ENCODE measurements at places on chromosomes 2 and 18.

DNA sequence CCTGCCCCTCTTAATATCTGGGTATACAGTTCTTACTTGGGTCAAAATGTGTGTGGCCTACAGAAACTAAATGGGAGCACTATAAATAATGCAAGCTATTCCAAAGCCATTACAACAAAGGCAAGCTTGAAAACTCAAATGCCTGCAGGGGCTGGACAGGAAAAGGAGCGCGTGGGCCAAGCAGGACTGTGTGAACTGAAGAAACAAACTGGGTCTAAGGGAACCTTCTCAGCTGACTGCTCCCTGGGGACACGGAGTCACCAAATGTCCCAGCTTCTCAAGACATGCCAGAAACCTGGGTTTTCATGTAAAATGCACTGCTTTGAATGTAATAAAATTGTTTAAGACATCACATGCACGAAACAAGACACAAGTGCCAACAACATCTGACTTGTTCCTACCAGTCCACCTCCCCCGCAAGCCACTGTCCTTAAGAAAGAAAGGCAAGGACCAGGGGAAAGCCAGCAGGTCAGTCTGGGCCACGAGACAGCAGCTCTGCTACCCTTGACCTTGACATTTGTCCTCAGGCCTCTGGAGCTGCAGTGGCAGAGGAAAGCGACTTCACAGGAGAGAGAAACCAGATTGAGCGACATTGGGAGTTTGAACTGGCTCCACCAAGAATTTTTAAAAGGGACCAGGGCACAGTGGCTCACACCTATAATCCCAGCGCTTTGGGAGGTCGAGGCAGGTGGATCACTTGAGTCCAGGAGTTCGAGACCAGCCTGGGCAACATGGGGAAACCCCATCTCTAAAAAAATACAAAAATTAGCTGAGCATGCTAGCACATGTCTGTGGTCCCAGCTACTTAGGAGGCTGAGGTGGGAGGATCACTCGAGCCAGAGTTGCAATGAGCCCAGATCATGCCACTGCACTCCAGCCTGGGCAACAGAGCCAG, 89.7 kb upstream of the SH3BP4 start:
- no peak for DNase-seq

DNA sequence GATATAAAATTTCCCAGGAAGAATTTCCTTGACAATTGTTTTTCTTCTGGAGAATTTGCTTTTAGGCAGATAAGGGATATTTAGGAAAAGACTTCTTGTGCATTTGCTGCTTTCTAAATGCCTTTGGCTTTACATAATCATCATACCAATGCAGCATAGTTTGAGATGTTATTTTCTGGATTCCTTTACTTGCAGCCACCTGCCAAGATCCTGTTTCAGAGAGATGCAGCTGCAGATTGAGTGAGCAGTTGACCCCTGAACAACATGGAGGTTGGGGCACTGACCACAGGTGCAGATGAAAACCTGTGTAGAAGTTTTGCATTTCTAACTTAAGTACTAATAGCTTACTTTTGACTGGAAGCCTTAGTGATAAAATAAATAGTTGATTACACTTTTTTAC, 257.9 kb downstream of the RPIA start:
- DNase-seq: no peak

DNA sequence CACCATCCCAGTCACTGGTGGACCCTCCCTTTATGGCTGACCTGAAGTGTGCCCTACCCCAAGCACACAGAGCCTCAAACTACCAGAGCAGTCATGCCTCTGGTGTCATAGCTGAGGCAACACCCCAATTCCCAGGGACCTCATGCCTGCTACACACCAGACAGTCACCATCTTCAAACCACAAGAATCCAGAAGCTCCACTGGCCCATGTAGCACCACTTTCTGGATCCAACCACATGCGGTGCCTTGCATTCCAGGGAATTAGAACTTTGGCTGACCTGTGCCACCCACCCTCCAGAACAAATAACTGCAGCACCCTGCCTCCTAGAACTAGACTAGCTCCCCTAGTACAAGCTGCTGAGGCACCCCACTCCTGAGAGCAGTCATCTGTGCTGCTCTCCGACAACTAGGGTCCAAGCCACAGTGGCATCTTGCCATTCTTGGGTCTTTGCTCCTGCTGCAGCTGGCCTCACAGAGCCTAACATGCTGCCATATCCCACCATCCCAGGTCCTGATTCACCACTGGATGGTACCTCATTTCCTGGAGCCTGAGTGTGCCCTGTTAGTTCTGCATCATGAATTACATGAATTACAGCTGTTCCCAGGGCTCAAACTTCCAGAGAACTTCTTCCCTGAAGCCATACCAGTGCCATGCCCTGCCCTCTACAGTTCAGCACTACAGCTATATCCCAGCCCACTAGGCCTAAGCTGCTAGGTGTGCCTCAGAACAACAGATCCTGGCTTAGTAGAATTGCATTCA, 243.8 kb upstream of the CHST9 start:
- no peak for DNase-seq

GRCh38 chr2:30666266-30666874, 140.9 kb downstream of the CAPN13 start:
- DNase-seq: no peak

DNA sequence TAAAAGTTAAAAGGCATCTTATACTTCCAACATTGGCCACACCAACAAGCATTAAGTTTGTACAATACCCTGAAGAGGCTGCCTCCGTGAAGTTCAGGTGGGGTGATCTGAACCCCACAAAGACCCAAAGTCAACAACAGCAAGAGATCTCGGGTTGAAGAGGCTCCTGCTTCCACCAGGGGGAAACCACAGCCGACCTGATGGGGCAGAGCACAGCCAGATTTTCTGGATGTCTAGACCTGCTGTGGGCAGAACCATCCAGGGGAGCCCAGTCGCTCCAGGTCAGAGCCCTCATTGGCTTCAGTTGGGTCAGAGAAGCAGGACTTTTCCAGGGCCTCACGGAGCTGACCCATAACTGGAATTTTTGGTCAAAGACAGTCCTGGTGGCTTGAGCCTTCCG, 66.5 kb upstream of the ACKR3 start:
- DNase-seq: no peak

- no peak for DNase-seq
Measured at GRCh38 chr2:154032220-154032619, 160.5 kb downstream of the GALNT13 start.

DNA sequence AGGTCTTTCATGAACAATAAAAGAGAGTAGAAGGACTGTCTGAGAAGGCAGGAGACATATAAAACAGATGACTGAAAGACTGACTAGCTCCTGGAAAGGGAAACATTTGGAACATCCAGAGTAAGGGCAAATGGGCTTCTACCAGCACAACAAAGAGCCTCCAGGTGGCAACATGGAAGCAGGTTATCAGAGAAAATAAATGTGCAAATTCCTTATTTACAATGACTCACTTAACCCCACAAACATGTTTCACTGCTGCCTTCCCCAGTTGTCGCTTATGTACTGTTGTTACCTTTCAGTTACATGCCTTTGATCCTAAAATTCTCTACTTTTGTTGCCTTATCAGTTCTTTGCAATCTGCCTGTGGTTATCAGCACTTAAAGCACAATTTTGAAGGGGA, 117.0 kb downstream of the HIBCH start:
- DNase-seq: no peak

DNA sequence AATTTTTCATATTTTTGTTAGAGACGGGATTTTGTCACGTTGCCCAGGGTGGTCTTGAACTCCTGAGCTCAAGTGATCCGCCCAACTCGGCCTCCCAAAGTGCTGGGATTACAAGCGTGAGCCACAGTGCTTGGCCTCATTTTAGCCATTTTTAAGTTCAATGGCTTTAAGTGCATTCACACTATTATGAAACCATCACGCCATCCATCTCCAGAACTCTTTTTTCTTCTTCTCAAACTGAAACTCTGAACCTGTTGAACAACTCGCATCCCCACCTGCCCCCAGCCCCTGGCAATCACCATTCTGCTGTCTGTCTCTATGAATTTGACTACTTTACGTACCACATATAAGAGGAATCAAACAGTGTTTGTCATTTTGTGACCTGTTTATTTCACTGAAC, 31.3 kb upstream of the ASB18 start:
- no peak for DNase-seq

DNA sequence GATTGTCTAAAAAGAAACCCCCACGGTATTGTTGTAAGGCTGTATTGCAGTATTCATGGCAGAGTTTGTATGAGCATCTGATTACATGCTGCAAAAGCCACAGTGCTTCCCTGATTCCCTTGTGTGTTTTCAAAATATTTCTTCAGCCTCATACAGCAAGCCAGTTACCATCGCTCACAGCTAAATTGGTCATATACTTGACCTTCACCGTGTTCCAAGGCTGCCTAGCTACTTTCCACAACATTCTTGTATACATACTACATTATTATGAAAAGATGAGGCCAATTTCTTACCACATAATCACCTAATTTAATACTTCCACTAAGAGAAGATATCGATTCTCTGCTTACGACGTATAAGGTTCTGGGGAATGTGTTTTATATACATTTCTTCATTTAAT, 576.3 kb upstream of the CNTNAP5 start:
- DNase-seq: no peak

- DNase-seq: no peak
Measured at GRCh38 chr2:18345848-18346247, 214.6 kb downstream of the RDH14 start.

GRCh38 chr2:227717687-227718567, at the start of gene SLC19A3:
SLC19A3 (minus strand) TSS chr2:227718028; CDS start chr2:227702318, 15,710 bp downstream.
- no peak for DNase-seq

GRCh38 chr2:53127061-53127650, 640.4 kb upstream of the CHAC2 start:
- no peak for DNase-seq

DNA sequence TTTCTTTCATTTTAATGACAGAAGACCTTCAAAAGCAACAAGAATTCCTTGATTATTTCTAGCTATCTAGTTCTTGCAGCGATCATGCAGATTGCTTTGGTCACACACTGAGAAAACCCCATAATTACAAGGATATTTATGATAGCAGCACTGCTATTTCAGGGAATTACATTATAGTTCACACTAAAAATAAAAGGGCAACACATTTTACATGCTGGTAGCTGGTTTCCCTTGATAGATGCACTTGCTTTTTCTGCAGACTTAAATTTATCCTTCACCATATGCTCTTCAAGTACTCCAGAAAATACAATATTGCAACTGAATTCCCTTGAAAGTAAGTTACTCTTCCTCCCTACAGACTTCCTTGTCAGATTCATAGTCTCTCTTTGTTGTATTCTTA, 751.1 kb downstream of the CCDC85A start:
- DNase-seq: no peak

- DNase-seq: no peak
Measured at GRCh38 chr2:3117650-3118216, 259.9 kb downstream of the EIPR1 start.

GRCh38 chr2:49619804-49620203, 465.5 kb upstream of the FSHR start:
- no peak for DNase-seq

DNA sequence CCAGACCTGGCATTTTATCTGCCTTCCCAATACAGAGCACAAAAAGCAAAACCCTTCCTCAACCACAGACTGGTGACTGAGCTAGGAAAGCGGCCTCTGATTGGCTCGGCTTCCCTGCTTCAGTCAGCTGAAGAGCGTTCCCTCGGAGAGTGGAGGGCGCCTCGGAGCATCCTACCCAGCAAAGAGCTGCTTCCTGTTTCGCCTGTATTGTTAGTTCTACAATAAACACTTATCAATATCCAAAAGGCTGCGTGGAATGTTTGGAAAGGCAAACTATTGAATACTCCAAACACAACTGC, 125.0 kb downstream of the CACNB4 start:
- no peak for DNase-seq

DNA sequence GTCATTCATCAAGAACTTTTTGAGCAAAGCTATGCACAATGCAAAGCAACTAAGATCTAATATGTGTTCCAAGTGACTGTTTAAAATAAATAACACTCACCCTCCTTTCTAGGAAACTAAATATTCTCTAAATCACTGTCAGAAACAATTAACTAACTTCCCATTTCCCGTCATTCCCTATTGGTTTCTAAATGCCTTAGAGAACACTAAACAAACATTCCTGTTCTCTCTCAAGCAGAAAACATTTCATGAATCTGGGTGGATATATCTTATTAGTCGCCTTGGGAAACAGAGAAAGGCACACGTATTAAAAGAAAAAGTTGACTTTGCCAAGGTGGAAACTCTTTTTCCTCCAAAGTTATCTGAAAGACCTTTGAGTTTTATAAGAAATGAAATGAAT, 735.2 kb downstream of the MBD2 start:
- no peak for DNase-seq

DNA sequence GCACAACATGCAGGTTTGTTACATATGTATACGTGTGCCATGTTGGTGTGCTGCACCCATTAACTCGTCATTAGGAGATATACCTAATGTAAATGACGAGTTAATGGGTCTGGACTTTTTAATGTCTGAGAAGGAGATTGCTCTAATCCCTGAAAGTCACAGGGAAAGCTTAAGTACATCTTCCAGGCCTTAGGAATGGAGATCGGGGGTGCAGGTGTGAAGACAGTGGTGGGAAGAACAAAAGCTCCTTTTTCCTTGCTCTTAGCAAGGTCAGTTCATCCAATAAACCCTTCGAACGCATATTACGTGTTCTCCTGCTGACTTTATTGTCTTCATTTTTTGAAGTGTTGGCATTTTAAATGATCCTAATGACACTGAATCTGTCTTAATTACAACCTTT, 50.8 kb upstream of the LAMA1 start:
- no peak for DNase-seq

- no peak for DNase-seq
Measured at GRCh38 chr2:105783151-105783738, 38.5 kb downstream of the NCK2 start.

GRCh38 chr2:102129951-102130646, 12.4 kb upstream of the IL1R1 start:
- DNase-seq: no peak

DNA sequence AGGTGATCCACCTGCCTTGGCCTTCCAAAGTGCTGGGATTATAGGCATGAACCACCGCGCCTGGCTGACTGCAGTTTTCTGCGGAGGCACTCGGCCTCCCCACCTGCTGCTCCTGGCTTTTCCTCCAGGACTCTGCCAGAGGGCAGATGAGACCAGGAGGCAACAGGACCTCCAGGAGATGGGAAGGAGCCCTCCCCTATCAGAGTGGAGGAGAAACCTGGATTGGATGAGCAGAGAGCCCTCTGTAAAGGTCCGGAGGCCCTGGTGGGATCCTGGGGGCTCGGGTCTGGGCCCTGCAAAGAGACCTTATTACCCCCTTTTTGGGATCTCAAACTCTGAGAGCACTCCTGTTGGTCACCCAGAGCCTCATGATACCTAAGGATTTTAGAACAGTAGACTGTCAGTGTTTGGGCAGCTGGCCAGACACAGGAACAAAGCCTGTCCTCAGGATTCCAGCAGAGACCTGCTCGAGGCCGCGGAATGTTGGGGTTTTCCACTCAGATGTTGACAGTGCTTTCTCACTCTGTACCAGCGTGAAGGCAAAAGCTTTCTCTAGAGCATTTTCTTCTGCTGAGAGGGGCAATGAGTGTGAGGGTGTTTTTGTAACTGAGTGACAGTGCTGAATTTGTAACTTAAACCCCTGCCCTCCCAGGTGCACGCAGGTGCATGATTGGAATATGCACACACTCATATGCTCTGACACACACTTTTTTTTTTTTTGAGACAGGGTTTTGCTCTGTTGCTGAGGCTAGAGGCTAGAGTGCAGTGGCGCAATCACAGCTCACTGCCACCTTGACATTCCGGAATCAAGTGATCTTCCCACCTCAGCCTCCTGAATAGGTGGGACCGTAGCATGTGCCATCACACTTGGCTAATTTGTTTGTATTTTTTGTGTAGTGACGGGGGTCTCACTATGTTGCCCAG, 48.4 kb downstream of the NPPC start:
- DNase-seq: no peak
